ENCODE measurements at places on chromosomes 12 and 14.

DNA sequence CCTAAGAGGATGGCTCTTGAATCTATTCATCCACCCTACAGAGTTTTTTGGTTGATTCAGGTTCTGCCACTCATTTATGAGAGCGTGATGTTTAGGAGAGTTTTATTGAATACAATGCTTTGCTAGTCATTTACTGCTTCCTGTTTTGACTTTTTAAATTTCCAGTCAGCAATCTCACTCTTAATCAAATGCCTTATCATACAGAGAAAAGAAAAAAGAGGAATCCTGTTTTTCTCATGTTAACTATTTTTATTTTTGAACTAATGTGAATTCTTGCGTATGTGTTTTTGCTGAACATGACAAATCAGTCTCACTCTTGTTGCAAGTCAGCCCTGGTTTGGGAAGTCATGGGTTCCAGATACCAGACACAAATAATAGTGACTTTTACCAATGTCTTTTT, 22.1 kb upstream of the LGMN start:
- no peak for DNase-seq

DNA sequence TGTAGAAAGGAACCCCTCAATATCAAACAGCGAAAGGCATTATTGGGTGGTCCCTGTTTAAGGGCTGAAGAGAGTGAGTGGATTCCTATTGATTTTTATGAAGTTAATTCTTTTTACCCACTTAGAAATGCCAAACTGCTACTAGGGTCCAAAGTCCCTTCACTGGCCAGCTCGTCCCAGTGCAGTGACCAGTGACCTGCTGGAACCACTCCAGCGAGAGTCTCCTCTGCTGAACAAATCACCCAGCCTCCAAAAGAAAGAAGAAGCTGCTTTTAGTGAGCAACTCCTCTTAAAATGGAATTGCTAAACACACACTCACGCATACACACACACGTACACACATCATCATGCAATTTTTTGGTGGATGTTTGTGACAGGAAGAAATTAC, 198.2 kb upstream of the PLEKHG7 start:
- DNase-seq: no peak

DNA sequence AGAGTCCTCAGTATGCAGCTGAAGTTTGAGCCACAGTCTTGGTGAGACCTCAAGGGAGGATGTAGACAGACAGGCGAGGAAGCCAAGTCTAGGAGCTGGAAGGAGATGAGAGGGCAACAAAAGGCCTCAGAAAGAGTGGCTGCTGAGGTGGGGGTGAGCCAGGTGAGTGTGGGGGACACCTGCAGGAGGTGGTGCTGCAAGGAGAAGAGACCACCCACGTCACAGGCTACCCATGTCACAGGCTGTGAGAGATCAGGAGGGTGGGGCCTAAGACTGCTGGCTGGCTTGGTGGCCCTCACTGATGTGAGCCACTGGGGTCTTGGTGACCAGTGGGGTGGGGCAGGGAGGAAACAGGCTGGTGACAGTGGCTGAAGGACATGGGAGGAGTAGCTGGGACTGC, 97.3 kb downstream of the KIF26A start:
- DNase-seq: no peak

GRCh38 chr14:44162197-44162596, 344.9 kb downstream of the FSCB start:
- DNase-seq: no peak

GRCh38 chr14:39426605-39427004, 5.6 kb downstream of the FBXO33 start:
- peak; percentile 48 for DNase-seq

DNA sequence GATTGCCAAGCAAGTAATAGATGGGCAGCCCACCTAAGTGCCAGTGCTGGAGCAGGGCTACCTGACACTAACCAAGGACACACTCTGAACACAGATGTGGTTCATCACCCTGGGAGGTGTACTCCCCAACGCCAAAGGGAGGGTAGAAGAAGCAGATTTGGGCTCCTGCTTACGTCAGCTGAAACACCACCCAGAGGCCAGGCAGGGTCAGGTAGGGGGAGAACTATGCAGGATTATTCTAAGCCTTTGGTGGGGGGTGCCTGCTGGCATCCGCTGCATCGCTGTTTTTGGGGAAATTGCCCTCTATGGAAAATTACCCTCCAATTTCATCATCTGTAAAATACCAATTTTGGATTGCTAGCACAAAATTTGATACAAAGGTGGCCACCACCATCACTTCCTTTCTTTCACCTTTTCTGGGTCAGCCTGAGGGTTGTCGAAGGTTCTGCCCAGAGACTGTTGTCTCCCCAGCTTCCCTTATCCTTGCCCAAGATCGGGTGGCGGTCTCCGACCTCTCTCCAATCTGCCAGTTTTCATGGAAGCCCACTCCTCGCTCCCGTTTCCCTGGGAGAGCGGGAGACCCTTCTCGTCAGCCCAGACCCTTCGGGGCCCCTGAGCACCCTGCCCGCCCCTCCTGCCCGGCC, 535 bp downstream of the BIN2 start:
- DNase-seq: no peak

- peak; percentile 28 for DNase-seq
Measured at GRCh38 chr14:34258318-34258717, 203.7 kb downstream of the SPTSSA start.

DNA sequence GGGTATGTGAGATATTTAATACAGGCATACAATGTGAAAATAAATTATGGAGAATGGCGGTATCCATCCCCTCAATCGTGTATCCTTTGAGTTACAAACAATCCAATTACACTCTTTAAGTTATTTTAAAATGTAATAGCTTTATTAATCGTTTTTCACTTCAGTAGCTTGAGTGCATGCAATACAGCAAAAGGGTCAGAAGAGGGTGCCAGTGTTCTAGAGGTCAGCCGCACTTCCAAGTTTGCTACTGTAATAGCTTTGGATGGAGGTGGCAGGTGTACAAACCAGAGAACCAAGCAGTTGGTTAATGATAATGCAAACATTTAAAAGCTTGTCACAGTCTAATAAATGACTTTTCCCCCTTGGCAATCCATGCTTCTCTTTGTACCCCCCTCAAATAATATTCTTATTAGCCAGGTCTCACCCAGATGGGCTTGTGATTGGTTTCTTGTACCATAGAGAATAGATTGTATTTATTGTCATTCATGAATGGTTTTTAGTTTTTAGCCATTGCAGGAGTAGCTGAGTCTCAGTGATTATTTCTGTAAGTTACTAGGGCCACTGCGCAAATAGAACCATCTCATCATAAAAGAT, 127.0 kb downstream of the ERC1 start:
- peak; percentile 46 for DNase-seq

Measured in stromal cell of bone marrow (primary cell).